ENCODE measurements at places on chromosomes 7 and 10.

- no peak for DNase-seq
Observed at GRCh38 chr7:79386688-79387422, 66.6 kb downstream of the MAGI2 start.

GRCh38 chr7:88789480-88790064 is 6.0 kb downstream of the TEX47 start:
- peak; percentile 5 for DNase-seq

- no peak for DNase-seq
Observed at GRCh38 chr10:30439931-30440330, 5.9 kb downstream of the MAP3K8 start.

DNA sequence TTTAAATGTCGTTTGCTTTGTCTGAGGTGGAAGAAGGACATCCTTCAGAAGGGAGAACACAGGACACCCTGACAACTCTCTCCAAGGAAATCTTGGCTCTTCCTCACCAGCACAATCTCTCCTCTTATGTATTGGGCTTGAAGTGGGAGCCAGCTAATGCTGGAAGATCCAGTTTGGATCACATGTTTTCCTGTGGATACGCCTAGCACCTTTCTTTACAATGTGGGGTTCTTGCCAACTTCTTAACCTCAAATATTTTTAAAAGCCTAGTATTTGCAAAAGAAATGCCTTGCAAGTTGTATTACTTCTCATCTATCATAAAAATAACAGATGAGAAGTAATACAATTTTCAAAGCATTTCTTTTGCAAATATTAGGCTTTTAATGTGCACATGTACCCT is 76.4 kb downstream of the FRMD4A start:
- DNase-seq, result no peak

DNA sequence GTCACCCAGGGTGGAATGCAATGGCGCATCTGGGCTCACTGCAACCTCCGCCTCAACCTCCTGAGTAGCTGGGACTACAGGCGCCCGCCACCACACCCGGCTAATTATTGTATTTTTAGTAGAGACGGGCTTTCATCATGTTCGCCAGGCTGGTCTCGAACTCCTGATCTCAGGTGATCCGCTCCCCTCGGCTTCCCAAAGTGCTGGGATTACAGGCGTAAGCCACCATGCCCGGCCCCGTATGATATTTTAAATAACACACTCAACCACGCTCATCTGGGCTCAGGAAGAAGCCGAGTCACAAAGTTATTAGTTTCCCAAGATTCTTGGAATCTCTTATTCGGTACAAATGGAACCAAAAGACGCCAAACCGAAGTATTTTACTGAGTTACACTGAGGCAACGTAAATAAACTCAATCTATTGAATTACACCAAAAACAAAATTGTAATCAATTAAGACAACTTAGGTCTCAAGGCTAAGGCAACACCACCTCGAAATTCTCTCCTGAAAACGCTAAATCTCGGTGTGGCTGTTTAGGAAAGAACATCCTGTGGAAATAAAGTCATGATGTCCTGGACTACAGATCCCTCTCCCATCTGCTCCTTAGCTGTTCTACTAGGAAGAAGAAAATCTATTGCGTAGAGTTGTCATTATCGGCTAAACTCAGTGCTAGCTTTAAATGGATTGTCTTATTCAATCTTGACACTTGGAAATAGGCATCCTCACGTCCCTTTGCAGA is 910 bp downstream of the ARHGAP19 start:
- DNase-seq, result no peak

DNA sequence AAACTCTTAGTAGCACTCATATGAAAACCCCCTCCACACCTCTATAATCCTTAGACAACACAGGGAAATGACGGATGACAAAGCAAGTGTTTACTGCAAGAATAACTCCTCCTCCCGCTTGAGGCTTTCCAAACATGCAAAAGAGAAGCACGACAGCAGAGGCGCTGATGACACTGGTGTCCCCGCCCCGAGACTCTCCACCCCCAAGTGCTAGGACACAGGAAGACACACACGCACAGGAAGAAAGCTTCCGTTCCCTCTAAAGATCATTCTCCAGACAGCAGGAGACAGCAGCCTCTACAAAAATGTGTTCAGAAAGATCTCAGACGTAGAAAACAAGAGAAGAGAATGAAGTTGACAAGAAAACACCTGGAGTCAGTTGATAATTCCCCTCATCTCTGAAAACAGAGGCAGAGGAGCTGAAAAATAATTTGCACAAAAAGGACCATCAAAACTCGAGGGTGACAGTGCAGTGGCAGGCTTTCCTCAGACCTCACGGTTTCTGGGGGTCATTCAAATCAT is 90.2 kb downstream of the DLG5 start:
- DNase-seq, result peak; percentile 71

GRCh38 chr10:79976999-79977398 is 28.1 kb upstream of the SFTPD start:
- DNase-seq, result no peak
